Mucosa of gallbladder (tissue), 1 donor: ENCODE measurements at places on chromosomes 4 and X. TPM values are rescaled to one million over a fixed set of nuclear protein-coding genes. Genes with fewer than 3 reads are reported as not detected.

FGF2 gene
- 11.9 TPM for total RNA-seq

PAPSS1 gene
- 53.8 TPM for total RNA-seq

AIMP1 gene
- total RNA-seq, result 46.0 TPM

SMC1A gene
- 65.6 TPM for total RNA-seq

TNMD gene
- not detected for total RNA-seq

OPRPN gene
- total RNA-seq, result not detected

ARHGAP36 gene
- 0.89 TPM for total RNA-seq

DGAT2L6 gene
- total RNA-seq, result not detected

SOD3 gene
- total RNA-seq, result 86.8 TPM

SAGE1 gene
- total RNA-seq, result not detected

ART3 gene
- 1.6 TPM for total RNA-seq

ANXA10 gene
- total RNA-seq, result 0.17 TPM

ABCG2 gene
- total RNA-seq, result 3.5 TPM

SMIM10L2A gene
- 1.9 TPM for total RNA-seq
